Naive thymus-derived CD4-positive, alpha-beta T cell (primary cell): ENCODE measurements at places on chromosomes 11 and 22. TPM values are rescaled to one million over a fixed set of nuclear protein-coding genes. Genes with fewer than 3 reads are reported as not detected.

The SPCS2 gene
- total RNA-seq, result 100 TPM

The GALNT18 gene
- not detected for total RNA-seq

The SLC43A3 gene
- total RNA-seq, result 12.2 TPM

The ABTB2 gene
- total RNA-seq, result 4.7 and 5.3 TPM in 2 replicates

The FAT3 gene
- not detected for total RNA-seq

The IGSF22 gene
- total RNA-seq, result 2.5 TPM

The F2 gene
- not detected for total RNA-seq

The TESMIN gene
- 9.3 TPM for total RNA-seq

The CALCA gene
- total RNA-seq, result not detected

The PRR5 gene
- total RNA-seq, result 45.0 TPM

The FOSL1 gene
- 2.8 TPM for total RNA-seq

The BTG4 gene
- total RNA-seq, result not detected

The TTC36 gene
- 1.1 TPM for total RNA-seq

The FZD4 gene
- not detected for total RNA-seq

The ACTN3 gene
- not detected for total RNA-seq

The SERPING1 gene
- not detected for total RNA-seq
